Vagina (tissue), 2 donors: ENCODE measurements at places on chromosomes 1 and 21.

DNA sequence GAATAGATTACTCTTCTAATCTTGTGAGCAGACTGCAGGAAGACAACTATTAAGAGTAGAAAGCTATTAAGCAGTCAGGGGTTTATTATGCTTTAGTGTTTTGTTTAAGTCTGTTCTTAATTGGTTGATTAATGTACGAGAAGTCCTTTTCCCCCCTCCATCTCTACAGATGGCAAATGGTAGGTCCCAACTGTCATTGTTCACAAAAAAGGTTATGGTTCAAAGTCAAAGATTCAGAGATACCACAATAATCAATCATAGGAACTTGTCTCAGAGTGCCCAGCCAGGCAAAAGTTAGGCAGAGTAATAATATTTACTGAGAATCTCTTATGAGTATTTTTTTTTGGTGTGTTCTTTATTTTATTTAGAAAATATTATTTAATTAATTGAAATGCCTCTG is 26.8 kb downstream of the NFIA start:
- no peak for DNase-seq

- no peak for DNase-seq
These were observed 173.9 kb upstream of the DUSP10 start for GRCh38 chr1:221915764-221916163.

DNA sequence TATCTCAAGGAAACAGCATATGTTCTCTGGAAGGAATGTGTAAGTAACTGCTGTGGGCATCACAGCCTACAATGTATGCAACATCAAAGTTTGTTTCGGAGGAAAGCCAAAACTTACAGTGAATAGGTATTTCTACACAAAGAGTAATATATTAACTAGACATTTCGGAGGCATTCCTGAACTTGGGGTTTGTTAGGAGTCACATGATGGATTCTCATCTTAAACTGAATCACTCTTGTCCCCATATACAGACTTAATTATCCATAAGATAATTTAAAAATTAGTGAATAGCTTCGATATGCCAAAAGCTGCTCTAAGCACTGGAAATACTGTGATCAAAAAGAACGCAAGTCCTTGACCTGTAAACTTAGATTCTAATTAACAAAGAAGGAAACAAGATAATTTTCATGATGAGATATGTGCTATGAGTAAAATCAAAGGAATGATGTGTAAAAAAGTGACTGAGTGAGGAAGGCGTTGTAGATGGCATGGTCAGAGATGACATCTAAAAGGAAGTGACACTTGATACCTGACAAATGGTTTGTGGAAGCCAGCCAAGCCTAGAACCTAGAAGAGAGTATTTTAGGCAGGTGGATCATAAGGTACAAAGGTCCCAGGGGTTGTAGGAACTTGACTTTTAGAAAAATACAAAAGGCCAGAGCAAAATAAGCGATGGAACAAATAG is 273.1 kb downstream of the MRPL39 start:
- no peak for DNase-seq

DNA sequence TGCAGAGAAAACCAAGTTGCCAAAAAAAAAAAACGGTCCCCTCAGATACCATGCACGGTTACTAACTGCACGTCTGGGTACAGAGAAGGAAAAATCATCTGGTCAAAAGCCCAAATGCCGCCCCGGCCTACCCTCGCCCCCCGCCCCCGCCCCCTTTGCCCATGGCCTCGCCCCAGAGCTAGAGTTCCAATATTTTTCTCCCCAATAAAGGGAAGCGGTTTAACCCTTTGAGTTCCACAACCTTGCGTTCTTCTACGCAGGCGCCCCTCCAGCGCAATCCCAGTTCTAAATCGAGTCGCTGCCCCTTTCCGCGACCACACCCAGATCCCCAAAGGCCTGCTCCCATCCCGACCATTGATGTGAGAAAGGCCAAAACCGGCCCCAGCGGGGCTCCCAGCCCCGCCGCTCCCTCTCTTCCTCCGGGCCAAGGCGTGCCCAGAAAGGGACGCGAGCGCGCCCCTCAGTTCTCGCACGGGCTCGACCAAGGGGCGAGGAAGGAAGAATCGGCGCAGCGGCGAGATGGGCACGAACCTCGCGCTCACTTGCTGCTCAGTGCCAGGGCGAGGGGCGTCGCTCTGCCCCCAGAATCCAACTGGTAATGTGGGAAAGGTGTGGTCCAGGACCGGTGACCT is 797 bp downstream of the WDR47 start:
- no peak for DNase-seq
